ENCODE measurements at places on chromosomes 5 and 9.
A peak's percentile ranks its signal among the peaks of the same experiment; 100 is the strongest.

DNA sequence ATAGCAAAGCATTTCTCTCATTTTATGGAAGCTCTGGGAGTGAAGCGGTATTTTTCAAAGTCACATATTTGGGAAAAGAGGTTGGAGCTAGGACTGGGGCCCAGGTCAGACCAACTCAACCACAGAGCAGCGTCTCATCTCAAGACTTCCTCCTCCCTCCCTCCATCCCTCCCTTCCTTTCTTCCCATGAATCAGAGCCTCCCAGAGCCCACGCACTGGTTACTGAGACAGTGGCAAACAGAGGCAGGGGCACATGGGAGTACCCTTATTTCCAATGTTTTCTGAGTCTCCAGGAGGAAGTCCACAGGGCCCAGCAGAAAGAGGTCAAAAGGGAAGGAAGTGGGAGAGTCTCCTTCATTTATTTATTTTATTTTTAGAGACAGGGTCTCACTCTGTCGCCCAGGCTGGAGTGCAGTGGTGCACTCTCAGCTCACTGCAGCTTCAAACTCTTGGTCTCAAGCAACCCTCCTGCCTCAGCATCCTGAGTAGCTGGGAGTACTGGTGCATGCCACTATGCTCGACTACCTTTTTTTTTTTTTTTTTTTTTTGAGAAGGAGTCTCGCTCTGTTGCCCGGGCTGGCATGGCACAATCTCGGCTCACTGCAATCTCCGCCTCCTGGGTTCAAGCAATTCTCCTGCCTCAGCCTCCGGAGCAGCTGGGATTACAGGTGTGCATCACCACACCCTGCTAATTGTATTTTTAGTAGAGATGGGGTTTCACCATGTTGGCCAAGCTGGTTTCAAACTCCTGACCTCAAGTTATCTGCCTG lies 52.5 kb upstream of the CDKN2AIPNL start:
- peak; percentile 28 for ATAC-seq

DNA sequence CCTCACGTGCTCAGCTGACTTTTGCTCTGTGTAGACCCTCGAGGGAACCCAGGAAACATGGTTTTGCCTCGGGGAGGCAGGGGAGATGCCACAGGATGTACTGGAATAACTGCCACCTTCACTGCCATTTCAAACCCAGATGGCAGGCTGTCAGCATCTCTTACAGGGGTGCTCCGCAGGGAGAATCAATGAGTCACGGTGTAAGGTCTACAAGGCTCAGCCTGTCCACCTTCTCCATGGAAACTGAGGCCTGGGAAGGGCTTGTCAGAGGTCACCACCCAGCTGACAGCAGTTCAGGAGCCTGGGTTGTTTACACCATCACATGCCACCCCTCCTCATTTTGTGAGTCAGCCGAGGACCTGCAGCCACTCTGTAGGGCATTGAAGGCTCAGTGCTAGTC lies 30.8 kb downstream of the DAB2IP start:
- no peak for ATAC-seq

- no peak for ATAC-seq
These were observed 45.7 kb downstream of the CXXC5 start for GRCh38 chr5:139693676-139694364.

GRCh38 chr5:73895471-73895870 lies 269.5 kb downstream of the ARHGEF28 start:
- ATAC-seq, result no peak

- no peak for ATAC-seq
These were observed 80.4 kb downstream of the SLC12A2 start for GRCh38 chr5:128163991-128164390.

GRCh38 chr5:171207256-171207847 lies 101.7 kb upstream of the TLX3 start:
- ATAC-seq, result peak; percentile 36

DNA sequence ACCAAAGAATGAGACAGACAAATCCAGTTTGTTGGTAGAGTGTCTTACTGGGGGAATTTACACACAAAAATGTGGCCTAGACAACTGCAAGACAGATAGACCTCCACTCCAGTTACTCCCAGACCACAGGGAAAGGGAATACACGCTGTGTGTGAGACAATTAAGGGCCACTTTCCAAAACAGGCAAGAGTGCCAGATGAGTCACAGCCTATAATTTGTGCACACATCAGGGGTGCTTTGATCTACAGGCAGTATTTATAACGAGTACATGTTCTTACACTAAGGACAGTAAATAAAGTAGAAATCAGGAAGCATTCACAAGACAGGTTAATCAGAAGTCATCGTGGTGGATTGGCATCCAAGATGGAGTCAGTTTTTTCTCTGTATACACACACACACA lies 114.8 kb downstream of the ZNF622 start:
- no peak for ATAC-seq

DNA sequence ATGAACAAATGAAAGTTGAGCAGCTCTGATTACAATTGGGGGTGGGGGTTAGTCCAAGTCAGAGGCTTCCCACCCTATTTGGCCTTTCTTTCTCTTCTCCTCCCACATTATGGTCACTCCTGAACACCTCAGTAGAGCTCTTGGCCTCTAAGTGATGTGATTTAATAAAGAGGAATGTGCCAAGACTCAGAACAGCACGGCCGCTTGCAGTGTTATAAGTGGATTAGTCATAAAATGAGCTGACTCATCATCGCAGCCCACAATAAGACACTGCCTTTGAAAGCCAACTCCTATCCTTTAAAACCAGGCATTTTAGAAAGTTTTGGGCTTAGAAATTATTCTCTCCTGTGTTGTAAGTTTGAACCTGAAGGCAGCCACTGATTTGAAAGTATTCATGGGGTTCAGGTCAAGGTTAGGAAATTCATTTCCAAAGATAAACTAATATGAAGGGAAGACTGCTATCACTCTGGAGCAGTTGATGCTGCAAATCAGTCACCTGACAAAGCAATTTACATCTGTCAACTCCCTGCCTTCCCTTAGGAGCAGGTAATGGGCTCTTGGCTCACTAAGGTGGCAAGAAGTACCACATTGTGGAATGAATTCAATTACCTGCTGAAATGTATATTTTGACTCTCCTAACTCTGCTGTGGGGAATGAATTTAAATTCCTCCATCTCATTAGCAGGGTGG lies 283.6 kb upstream of the NMUR2 start:
- ATAC-seq, result no peak

GRCh38 chr5:133611357-133612248 lies 738 bp downstream of the FSTL4 start:
- ATAC-seq, result peak; percentile 17

- peak; percentile 100 for ATAC-seq
These were observed 17.8 kb upstream of the TRAF1 start for GRCh38 chr9:120944434-120944843.

DNA sequence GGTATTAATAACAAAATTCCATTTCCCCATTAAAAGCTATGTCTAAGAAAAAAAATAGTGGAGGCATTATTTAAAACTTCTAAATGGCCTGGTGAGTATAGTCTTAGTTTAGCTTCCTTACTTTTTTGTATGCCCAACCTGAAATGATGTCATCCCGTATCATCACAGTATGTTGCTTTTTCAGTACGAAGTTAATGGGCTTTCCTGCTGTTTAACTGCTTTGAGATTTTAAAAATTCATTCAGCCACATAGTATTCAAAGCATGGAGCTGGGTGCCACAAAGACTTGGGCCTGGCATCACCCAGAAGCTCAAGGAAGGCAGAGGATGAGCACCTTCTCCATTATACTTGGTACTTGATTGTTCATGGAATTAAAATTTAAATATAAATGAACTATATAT lies 7.4 kb downstream of the F2RL2 start:
- no peak for ATAC-seq

DNA sequence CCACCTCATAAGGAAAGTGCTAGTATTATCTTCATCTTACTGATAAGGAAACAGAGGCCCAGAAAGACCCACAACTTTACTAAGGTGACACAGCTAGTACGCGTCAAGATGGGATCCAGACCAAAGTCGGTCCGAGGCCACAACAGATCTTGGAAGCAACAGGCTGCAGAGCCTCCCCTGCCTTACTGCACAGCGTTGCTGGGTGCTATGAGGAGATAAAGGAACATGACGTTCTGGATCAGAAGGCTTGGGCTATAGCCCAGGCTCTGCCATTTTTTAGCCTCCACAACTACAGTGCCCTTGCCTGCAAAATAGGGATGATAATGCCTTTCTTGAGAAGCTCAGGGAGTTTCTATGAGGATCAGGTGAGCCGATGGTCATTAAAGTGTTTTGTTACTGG lies 144.1 kb downstream of the NMUR2 start:
- ATAC-seq, result no peak

- no peak for ATAC-seq
These were observed 43.6 kb downstream of the ROPN1L start for GRCh38 chr5:10485142-10485795.

DNA sequence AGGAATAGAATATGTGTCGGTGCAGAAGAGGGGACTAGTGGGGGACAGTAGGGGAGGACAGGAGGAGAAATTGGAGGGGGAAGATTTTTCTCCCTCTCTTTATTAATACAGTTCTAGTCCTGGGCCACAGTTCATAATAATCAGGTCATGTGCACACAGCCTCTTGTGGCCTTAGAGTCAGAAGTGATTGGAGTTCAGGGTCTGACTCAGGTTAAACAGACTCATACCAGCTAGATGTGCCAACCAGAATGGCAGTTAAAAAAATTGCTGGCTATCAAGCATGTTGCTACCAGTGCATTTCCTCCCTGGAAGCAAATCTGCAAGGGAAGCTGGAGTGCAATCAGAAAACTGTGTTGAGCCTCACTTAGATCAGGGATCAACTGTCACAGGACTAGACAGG lies 132.7 kb upstream of the MAP1B start:
- no peak for ATAC-seq

Measured in stimulated activated memory B cell treated with anti-CD40 and anti-IgM and Interleukin-4, amounts not matched to agents 10 μg/mL and 1 μg/mL and 100 μg/mL, for 72 hours (primary cell).